ENCODE measurements at places on chromosomes 3 and 15. TPM values are rescaled to one million over a fixed set of nuclear protein-coding genes. Genes with fewer than 3 reads are reported as not detected.

DNA sequence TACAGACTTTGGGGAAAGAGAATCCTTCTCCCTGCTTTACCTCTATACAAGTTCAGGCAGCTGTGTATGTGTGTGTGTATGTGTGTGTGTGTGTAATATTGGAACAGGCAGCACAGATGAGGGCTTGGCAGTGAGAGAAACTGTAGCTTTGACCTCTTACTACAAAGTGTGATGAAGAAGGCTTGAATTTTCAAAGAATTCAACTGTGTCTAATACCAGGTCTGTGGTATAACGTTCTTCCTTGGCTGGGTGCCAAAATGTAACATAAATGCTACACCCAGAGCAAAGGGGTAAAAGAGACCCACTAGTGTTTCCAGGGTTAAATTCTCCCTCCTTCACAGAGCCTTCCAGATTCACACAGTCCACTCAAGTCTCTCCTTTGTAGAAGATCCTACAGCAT lies 51.1 kb downstream of the CHST2 start:
- peak overlapping the region; percentile 88 for H3K27ac ChIP-seq
- H3K27me3 ChIP-seq, result no peaks in the 10 kb centered on the region
- peaks cover 25% of the 10 kb centered on the region for H3K36me3 ChIP-seq
- peaks cover 50% of the 10 kb centered on the region for H3K4me1 ChIP-seq
- H3K4me3 ChIP-seq, result no peak overlapping the region
- no peak for DNase-seq

DNA sequence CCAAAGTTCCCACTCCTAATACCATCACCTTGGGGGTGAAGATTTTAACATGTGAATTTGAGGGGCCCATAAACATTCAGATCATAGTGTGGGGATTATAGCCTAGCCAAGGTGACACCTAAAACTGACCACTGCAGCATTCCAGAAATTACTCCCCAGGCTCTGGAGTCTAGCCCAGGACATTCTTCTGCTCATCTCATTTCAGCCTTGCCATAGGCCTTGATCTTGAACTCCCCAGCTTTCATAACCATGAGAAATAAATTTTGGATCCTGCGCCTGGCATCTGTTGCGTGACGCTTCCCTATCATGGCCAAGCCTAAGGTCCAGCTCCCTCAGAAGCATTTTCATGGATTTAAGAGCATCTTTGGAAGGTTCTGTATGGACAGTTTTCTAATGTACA lies 502.9 kb upstream of the THBS1 start:
- H3K36me3 ChIP-seq, result no peaks in the 10 kb centered on the region
- no peak overlapping the region for H3K4me3 ChIP-seq
- H3K4me1 ChIP-seq, result no peaks in the 10 kb centered on the region
- no peak overlapping the region for H3K27ac ChIP-seq
- H3K27me3 ChIP-seq, result peaks cover 2% of the 10 kb centered on the region

GRCh38 chr15:22259881-22260421 lies 179.6 kb downstream of the OR4M2 start:
- peak overlapping the region; percentile 8 for H3K4me3 ChIP-seq
- no peaks in the 10 kb centered on the region for H3K36me3 ChIP-seq
- H3K27ac ChIP-seq, result peak overlapping the region; percentile 70
- peaks cover 30% of the 10 kb centered on the region for H3K4me1 ChIP-seq
- peak; percentile 64 for DNase-seq

GRCh38 chr15:84714821-84715220 lies 1.1 kb downstream of the SEC11A start:
- peaks cover 35% of the 10 kb centered on the region for H3K36me3 ChIP-seq
- no peaks in the 10 kb centered on the region for H3K27me3 ChIP-seq
- no peak for DNase-seq
- peak overlapping the region; percentile 97 for H3K27ac ChIP-seq
- H3K4me1 ChIP-seq, result peaks cover 48% of the 10 kb centered on the region
- peak overlapping the region; percentile 94 for H3K4me3 ChIP-seq

GRCh38 chr15:41987925-41988275 lies 15.5 kb upstream of the EHD4 start:
- no peaks in the 10 kb centered on the region for H3K27me3 ChIP-seq
- no peak for DNase-seq
- no peaks in the 10 kb centered on the region for H3K36me3 ChIP-seq
- no peak overlapping the region for H3K4me3 ChIP-seq
- H3K27ac ChIP-seq, result no peak overlapping the region

- peaks cover 24% of the 10 kb centered on the region for H3K27me3 ChIP-seq
- no peak overlapping the region for H3K27ac ChIP-seq
- H3K4me3 ChIP-seq, result no peak overlapping the region
- DNase-seq, result no peak
- peaks cover 41% of the 10 kb centered on the region for H3K4me1 ChIP-seq
Measured at GRCh38 chr3:39275052-39275451, 4.8 kb downstream of the CX3CR1 start.

GRCh38 chr3:31502803-31503221 lies 29.9 kb upstream of the STT3B start:
- H3K4me1 ChIP-seq, result peaks cover 25% of the 10 kb centered on the region
- H3K27me3 ChIP-seq, result peaks cover 2% of the 10 kb centered on the region
- H3K4me3 ChIP-seq, result no peak overlapping the region
- H3K36me3 ChIP-seq, result peaks cover 5% of the 10 kb centered on the region
- no peak overlapping the region for H3K27ac ChIP-seq
- DNase-seq, result no peak

DNA sequence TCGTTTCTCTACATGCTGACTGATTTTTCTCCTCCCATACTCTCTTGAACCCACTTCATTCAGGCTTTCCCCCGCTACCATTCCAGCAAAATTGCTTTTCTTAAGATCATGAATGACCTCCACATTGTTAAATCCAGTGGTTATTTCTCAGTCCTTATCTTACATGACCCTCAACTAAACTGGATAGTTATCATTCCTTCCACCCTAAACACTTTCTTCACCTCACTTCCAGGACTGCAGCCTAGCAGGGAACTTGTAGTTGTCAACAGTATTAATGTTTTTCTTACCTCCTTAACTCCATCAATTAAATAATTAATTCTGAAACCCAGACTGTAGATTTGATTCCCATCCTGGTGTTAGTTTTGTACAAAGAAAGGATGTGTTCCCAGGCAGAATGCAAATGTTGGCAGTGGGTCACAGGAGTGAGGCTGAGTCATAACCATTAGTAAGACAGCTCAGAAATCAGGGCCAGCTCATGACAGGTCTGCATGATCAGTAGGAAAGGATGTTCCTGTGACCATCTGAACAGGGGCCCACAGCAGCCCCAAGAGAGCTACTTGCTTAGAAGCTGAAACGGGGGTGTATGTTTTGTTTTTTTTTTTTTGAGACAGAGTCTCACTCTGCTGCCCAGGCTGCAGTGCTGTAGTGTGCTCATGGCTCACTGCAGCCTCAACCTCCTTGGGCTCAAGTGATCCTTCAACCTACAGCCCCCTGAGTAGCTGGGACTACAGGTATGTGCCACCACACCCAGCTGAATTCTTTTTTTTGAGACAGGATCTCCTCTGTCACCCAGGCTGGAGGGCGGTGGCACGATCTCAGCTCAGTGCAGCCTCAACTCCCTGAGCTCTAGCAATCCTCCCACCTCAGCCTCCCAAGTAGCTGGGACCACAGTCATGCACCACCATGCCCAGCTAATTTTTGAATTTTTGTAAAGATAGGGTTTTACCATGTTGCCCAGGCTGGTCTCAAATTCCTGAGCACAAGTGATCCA lies 9.1 kb downstream of the BCL2L10 start:
- peaks cover under 1% of the 10 kb centered on the region for H3K27me3 ChIP-seq
- peaks cover 5% of the 10 kb centered on the region for H3K4me1 ChIP-seq
- H3K4me3 ChIP-seq, result no peak overlapping the region

GRCh38 chr3:107919239-107919638 lies 171.6 kb downstream of the CD47 start:
- H3K27ac ChIP-seq, result no peak overlapping the region
- H3K27me3 ChIP-seq, result peaks cover 26% of the 10 kb centered on the region
- no peaks in the 10 kb centered on the region for H3K4me1 ChIP-seq

- H3K27me3 ChIP-seq, result no peaks in the 10 kb centered on the region
- DNase-seq, result no peak
- peaks cover 30% of the 10 kb centered on the region for H3K36me3 ChIP-seq
- no peak overlapping the region for H3K27ac ChIP-seq
Measured at GRCh38 chr3:69178838-69179739, 56.7 kb upstream of the LMOD3 start.

DNA sequence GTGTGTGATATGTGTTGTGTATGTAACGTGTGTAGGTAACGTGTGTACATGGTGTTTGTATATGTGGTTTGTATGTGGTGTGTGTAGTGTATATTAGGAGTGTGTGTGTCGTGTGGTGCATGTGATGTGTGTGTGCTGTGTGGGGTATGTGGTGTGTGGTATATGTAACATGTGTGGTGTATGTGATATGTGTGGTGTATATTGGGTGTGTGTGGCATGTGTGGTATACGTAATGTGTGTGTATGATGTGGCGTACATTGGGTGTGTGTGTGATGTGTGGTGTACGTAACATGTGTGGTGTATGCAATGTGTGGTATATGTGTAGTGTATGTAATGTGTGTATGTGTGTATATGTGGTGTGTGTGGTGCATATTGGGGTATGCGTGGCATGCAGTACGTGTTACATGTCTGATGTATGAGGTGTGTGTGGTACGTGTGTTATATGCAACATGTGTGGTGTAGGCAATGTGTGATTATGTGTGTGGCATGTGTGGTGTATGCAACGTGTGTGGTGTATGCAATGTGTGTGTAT lies 41.2 kb downstream of the ARRDC4 start:
- H3K36me3 ChIP-seq, result no peaks in the 10 kb centered on the region
- H3K4me1 ChIP-seq, result no peaks in the 10 kb centered on the region
- no peak overlapping the region for H3K4me3 ChIP-seq
- no peak for DNase-seq
- H3K27me3 ChIP-seq, result no peaks in the 10 kb centered on the region
- H3K27ac ChIP-seq, result no peak overlapping the region

DNA sequence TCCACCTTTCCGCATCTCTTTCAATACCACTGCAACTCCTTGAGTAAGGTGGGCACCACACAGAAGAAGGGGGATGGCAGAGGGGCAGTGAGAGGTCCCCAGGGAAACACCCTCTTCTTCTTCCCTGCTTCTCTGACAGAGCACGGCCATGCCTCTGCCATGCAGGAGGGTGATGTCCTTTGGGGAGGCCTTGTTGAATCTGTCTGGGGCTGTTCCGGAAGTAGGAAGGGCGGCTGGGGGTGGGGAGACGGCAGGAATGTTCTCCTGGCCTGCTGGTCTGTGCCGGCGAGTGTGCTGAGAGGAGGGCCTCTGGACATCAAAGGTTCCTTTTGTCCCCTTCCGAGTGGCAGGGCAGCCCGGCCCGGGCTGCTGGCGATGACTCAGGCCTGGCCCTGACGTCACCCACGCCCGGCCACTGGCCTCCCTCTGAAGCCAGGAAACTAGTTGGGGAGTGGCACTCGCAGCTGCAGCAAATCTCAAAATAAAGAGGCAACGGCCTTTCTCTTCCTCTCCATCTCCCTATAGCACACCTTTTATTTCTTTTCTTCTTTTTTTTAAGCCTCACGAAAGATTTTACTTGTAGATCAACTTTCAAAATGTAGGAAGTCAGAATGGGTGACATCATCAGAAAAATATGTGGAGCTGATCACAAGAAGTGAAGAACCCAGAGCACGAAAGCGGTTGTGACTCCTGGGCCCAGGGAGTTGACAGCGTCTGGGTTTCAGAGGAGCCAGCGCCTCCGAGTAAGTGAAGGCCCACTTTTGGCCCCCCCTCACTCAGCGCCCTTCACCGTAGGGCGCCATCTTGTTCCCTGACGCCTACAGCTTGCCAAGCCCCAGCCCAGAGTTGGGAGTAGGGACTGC lies at the start of gene ZBTB38:
Gene ZBTB38, plus strand, starts transcription at position 443 of the 863 bp plus-strand sequence. CDS start 73,885 bp downstream, outside the sequence.
- H3K36me3 ChIP-seq, result no peaks in the 10 kb centered on the region
- no peak within 1 kb of the TSS for H3K27ac ChIP-seq
- DNase-seq, result no peak
- no peaks in the 10 kb centered on the region for H3K27me3 ChIP-seq

GRCh38 chr15:29665444-29666003 lies 156.7 kb downstream of the TJP1 start:
- no peaks in the 10 kb centered on the region for H3K27me3 ChIP-seq
- H3K4me1 ChIP-seq, result no peaks in the 10 kb centered on the region
- H3K27ac ChIP-seq, result no peak overlapping the region
- no peak overlapping the region for H3K4me3 ChIP-seq
- no peak for DNase-seq

GRCh38 chr3:169644750-169645149 lies 18.8 kb downstream of the MECOM start:
- no peak overlapping the region for H3K27ac ChIP-seq
- H3K4me3 ChIP-seq, result no peak overlapping the region
- H3K4me1 ChIP-seq, result no peaks in the 10 kb centered on the region
- H3K36me3 ChIP-seq, result no peaks in the 10 kb centered on the region
- H3K27me3 ChIP-seq, result peaks cover 15% of the 10 kb centered on the region
- no peak for DNase-seq

GRCh38 chr3:38541806-38542205 lies 45.7 kb downstream of the EXOG start:
- H3K27ac ChIP-seq, result no peak overlapping the region
- no peak overlapping the region for H3K4me3 ChIP-seq
- no peak for DNase-seq
- no peaks in the 10 kb centered on the region for H3K36me3 ChIP-seq
- H3K27me3 ChIP-seq, result peaks cover 2% of the 10 kb centered on the region

- DNase-seq, result no peak
- H3K4me3 ChIP-seq, result no peak overlapping the region
- H3K4me1 ChIP-seq, result peaks cover 2% of the 10 kb centered on the region
- H3K36me3 ChIP-seq, result no peaks in the 10 kb centered on the region
- peaks cover 55% of the 10 kb centered on the region for H3K27me3 ChIP-seq
Measured at GRCh38 chr3:134258761-134259347, 8.2 kb upstream of the RYK start.

Gene PIK3CA
- total RNA-seq, result 23.4 TPM

Gene TOP2B
- total RNA-seq, result 117 TPM

Gene TMEM212
- total RNA-seq, result not detected

Gene CD86
- total RNA-seq, result 1.9 TPM

Gene MYLK
- 0.15 TPM for total RNA-seq

Gene ECT2
- total RNA-seq, result 60.2 TPM
